Esophagus (tissue), 2 donors: ENCODE measurements at places on chromosomes 5 and 9. TPM values are rescaled to one million over a fixed set of nuclear protein-coding genes. Genes with fewer than 3 reads are reported as not detected.

PCBD2 gene
- 5.7 TPM for polyA plus RNA-seq

C5orf58 gene
- 0.06 TPM for polyA plus RNA-seq

SLC36A2 gene
- polyA plus RNA-seq = not detected

NUDCD2 gene
- 5.4 TPM for polyA plus RNA-seq

KIF20A gene
- 9.9 TPM for polyA plus RNA-seq

SV2C gene
- polyA plus RNA-seq = 0.22 TPM

GPR151 gene
- polyA plus RNA-seq = not detected

IL9 gene
- not detected for polyA plus RNA-seq

OSMR gene
- 7.6 TPM for polyA plus RNA-seq
